Calu3 (cell line): ENCODE measurements at places on chromosomes 4 and X. TPM values are rescaled to one million over a fixed set of nuclear protein-coding genes. Genes with fewer than 3 reads are reported as not detected.
A peak's percentile ranks its signal among the peaks of the same experiment; 100 is the strongest.

DNA sequence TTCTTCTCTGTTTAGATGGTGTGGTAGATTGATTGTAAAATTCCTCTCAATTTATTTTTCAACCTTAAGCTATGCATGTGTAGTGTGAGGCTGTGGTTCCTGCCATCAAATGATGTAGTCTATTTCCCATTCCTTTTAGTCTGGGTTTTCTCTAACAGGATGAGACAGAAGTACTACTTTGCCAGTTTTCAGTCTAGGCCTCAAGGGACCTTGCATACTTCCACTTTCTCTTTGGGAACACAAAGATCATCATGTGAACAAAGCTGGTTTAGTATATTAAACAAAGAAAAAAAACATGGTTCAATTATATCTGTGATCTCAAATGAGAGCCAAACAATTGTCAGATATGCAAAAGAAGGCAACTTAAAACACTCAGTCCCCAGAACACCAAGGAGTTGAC is 1284.0 kb downstream of the RAPGEF2 start:
- no peak overlapping the region for H3K4me3 ChIP-seq
- H3K27ac ChIP-seq = no peak overlapping the region
- no peak for DNase-seq
- H3K36me3 ChIP-seq = no peaks in the 10 kb centered on the region
- H3K27me3 ChIP-seq = no peaks in the 10 kb centered on the region
- H3K4me1 ChIP-seq = no peaks in the 10 kb centered on the region

Gene TLL1
- not detected in 2 replicates for total RNA-seq

- H3K27ac ChIP-seq = peak overlapping the region; percentile 82
- peak; percentile 51 for DNase-seq
- H3K27me3 ChIP-seq = no peaks in the 10 kb centered on the region
- peak overlapping the region; percentile 85 for H3K4me3 ChIP-seq
Measured at GRCh38 chr4:163166041-163166579, 580 bp downstream of the NAF1 start.

DNA sequence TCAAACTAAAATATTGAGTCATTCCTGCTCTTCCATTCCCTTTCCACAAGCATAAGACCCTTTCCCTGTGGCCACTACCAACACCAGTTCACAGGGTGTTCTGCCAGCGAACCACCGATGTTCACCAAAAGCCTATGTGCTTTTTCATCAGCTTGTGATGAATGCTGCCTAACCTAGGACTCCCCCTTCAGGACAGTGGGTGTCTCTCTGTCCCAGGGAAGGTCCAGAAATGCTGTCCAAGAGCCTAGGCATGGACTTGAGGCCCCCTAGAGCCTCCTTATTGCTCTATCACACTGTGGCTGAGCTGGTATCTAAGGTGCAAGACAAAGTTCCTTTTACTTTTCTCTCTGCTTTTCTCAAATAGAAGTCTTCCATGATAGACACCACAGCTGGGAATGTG is 1015.6 kb downstream of the PCDH19 start:
- no peak overlapping the region for H3K27ac ChIP-seq
- H3K36me3 ChIP-seq = no peaks in the 10 kb centered on the region
- H3K27me3 ChIP-seq = no peaks in the 10 kb centered on the region
- DNase-seq = no peak
- H3K4me3 ChIP-seq = no peak overlapping the region
- no peaks in the 10 kb centered on the region for H3K4me1 ChIP-seq

- H3K27ac ChIP-seq = no peak overlapping the region
- H3K27me3 ChIP-seq = no peaks in the 10 kb centered on the region
- no peaks in the 10 kb centered on the region for H3K4me1 ChIP-seq
- DNase-seq = no peak
- no peak overlapping the region for H3K4me3 ChIP-seq
Measured at GRCh38 chr4:56671860-56672259, 9.2 kb downstream of the HOPX start.

GRCh38 chr4:16055471-16055870 is 28.4 kb downstream of the PROM1 start:
- H3K27me3 ChIP-seq = no peaks in the 10 kb centered on the region
- no peaks in the 10 kb centered on the region for H3K4me1 ChIP-seq
- H3K4me3 ChIP-seq = no peak overlapping the region

Gene HTR2C
- total RNA-seq = not detected in 2 replicates
